ENCODE measurements at places on chromosomes 1 and 21.

DNA sequence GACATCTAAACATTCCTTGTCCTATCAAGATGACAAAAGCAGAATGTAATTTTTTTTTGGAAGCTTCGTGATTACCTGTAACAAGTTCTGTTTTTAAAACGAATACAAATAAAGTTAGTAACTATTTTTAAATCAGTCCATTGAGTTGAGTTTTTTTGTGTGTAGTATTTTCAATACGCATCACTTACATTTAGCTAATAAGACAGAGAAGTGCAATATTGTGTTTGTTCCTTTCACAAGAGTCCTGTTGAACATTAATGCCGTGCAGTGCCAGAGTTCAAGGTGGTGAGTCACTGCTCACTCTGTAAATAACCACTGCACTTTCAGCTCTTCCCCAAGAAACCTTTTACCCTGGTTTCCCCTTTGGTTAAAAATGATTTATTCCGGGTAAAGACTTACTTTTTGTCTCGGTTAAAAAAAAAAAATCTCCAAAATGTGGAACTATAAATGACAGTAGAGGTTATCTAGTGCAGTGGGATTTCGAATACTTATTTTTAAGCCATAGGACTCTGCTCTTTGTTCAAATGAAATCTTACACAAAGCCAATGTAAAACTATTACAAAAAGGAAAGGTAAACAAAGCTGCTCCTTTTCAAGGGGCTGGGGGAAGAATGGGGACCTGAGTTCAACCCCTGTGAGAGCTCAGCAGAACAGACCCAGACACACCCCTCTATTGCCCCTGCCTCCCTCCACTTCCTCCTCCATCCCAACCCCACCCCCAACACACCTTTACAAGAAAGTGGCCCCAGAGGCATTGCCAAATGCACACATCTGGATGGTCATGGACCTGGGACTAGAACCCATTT, 14.8 kb upstream of the NCMAP start:
- peak; percentile 39 for DNase-seq

- DNase-seq: no peak
Measured at GRCh38 chr1:44326024-44326701, 28.9 kb downstream of the ERI3 start.

DNA sequence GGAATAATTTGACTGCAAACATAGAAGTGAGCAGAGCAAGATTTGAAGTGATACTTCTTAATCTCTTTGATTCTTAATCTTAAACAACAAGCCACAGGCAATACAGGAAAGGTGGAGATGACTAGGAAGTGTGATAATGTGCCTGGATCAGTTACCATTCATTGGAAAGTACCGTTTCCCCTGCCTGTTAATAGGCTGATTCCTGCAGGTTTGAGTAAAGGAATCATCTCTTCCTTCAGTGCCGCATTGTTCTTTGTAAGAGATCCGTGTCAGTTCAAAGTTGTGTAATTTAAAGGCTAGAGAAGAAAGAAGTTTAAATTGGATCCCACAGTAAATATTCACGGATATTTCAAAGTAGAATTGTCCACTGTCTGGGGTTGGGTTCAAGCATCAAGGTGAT, 43.5 kb upstream of the BCL10 start:
- DNase-seq: no peak

GRCh38 chr1:56170784-56171320, 408.5 kb downstream of the PLPP3 start:
- no peak for DNase-seq

DNA sequence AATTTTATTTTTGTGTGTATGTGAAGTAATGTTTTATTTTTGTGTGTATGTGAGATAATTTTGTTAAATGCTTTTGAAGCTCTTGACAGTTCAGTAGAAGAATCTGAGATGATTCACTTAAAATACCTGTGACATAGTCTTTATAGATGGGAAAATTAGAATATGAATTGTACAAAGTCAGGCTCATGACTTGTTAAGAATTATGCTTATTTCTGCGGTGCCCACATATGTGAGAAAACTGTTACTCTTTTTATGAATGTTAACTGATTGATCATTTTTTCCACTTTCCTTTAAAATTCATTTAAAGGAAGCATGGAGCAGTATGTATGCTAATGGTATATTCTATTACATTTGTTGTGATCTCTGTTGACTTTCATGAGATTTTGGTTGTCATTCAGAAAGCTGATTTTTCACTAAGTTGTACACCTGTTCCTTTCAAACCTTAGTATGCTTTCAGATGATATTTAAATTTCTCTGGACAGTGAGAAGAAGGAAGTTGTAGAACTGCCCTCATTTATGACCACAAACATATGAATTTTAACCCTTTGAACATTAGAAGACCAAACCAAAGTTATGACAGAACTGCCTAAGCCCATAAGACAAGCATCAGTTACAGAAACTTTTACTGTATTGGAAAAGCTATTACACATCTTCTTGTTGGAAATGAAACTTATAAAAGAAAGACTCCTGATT, 110.1 kb downstream of the POU2F1 start:
- no peak for DNase-seq

DNA sequence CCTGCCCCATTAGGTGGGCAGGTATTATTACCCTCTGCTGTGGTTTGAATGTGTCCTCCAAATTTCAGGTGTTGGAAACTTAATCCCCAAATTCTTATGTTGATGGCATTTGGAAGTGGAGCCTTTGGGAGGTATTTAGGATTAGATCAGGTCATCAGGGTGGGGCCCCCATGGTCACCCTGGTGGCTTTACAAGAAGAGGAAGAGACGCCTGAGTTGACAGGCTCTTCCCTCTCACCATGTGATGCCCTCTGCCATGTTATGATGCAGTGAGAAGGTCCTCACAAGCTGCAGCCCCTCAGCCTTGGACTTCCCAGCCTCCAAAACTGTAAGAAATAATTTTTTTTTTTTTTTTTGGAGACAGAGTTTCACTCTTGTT, 8.8 kb upstream of the THEMIS2 start:
- DNase-seq: no peak

- DNase-seq: no peak
Measured at GRCh38 chr1:184393962-184394361, 7.1 kb downstream of the C1orf21 start.

- DNase-seq: no peak
Measured at GRCh38 chr1:228337711-228338520, 68.7 kb downstream of the TRIM11 start.

GRCh38 chr1:101444381-101444780, 207.6 kb downstream of the S1PR1 start:
- no peak for DNase-seq

DNA sequence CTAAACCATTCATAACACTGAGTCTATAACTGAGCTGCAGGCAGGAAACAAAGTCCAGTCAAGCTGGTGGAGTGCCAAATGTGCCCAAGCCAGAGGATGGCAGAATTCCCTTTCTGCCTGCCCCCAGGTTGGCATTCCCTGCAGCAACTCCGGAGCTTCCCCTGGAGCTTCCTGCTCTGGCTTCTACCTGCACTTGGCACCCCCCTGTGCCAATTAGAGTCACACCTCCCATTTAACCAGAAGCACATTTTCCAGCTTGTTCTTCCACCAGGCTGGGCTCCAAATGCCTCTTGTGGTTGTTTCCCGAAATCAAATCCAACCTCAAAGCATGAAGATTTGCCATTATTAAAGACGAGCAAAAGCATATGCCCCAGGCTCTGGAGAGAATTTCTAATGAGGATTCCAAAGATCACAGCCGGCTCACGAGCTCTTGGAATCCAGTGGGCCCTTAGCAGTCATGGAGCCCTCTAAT, 294.5 kb downstream of the RRAGC start:
- DNase-seq: no peak

DNA sequence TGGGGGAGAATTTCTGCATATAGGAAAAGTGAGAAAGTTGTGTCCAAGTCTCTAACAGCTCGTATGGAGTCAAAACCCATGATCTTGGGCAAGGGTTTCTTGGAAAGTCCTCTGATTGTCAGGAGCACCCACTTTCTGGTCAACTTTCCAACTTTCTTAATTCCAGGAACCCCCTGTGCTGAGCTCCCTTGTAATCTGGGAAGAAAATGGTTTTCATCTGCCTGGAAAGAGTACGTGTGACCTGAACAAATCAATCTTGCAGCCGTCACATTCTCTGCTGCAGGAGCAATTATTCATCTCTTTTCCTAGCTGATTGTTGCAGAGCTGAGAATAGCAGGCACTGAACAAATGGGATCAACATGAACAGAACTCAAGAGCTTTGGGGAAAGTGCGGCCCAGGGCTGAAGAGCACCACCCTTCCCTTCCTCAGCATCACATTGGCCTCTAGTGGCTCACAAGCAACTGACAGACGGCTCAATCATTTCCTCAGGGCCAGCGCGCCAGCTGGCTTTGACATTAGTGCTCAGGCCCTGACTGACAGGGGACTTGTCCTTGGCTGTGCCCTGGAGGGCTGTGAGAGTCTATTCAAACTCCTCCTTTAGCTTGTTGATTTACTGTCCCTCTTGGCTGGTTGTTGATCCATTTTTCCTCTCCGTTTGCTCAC, 295.2 kb downstream of the HLX start:
- no peak for DNase-seq

DNA sequence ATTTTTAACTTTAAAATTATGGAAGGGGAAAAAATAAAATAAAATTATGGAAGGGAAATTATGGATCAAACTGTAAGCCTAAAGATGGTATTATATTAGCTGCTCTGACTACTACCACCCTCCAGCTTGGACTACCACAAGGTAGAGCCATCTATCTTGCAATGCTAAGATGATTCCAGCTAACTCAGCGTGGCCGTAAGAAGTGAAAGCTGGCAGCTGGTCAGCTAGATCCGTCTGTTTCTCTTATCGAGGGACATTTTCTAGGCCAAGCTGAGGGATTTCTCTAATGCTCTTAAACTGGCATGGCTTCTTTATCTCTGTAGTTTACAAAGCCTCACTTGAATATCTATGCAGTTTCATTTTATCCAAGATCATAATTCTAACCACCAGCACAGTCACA, 31.5 kb downstream of the LYST start:
- DNase-seq: no peak

- no peak for DNase-seq
Measured at GRCh38 chr1:220882061-220882891, 3.0 kb downstream of the HLX start.

DNA sequence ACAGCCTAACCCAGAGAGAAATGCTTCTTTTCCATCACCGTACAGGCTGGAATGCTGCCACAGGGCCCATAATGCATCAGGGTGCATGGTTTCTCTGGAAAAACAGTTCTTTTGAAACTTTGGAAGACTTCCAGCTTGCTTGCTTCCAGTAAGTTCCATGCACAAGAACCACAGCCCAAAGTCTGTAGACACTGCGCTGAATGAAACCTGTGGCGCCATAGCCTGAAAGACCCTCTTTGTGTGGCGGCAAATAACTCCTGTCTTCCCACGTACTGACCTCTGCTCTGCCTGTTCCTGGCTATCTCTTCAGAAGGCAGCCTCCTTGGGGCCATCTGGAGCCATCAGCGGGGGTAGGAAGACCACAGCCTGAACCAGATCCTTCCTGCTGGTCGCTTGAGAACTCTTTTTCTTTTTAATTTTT, 15.1 kb downstream of the MIIP start:
- no peak for DNase-seq

GRCh38 chr1:185573162-185573561, 161.0 kb upstream of the HMCN1 start:
- no peak for DNase-seq

GRCh38 chr1:69175053-69175452, 392.7 kb upstream of the LRRC7 start:
- DNase-seq: no peak

DNA sequence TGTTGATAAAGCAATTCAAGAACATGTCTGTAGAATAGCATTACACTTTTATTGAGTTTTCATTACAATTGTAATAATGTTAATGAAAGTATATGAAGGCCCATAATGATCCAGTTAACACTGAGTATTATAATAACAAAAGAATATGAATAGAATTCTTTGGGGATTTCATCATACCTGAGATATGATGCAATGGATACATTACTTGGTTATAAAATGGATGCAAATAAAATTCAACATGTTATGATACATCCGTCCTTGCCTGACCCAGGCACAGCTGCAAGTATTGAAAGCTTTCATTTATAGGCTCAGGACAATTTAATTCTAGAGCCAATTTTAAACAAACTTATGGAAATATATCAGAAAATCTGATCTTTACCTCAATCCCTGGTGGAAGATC, 8.2 kb upstream of the KCNA3 start:
- DNase-seq: no peak

GRCh38 chr1:1024771-1025699, 5.1 kb downstream of the AGRN start:
- DNase-seq: no peak

DNA sequence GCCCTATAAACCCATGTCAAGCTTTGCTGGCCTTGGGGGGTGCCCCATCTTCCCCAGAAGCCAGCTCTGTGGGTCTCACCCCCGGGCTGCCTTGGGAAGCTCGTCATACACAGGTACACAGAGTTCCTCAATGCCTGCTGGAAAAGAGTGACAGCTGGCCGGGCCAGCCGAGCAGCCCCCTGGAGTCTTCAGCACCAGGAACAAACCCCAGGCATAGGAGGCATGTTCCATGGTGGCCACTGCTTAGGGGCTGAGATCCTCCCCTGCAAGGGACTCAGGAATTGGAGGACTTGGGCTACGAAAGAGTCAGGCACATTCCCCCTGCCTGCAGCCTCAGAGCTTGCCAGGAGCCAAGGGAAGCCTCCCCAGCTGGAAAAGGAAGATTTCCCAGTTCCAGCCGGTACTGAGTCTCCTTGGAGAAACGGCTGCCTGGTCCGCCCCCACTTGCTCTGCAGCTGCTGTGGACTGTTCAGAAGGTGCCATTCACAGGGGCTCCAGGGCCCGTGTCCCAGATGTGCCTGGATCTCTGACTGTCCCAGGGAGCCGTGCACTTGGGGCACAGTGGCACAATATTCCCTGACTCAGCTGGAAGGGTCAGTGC, 89.5 kb downstream of the STUM start:
- no peak for DNase-seq

DNA sequence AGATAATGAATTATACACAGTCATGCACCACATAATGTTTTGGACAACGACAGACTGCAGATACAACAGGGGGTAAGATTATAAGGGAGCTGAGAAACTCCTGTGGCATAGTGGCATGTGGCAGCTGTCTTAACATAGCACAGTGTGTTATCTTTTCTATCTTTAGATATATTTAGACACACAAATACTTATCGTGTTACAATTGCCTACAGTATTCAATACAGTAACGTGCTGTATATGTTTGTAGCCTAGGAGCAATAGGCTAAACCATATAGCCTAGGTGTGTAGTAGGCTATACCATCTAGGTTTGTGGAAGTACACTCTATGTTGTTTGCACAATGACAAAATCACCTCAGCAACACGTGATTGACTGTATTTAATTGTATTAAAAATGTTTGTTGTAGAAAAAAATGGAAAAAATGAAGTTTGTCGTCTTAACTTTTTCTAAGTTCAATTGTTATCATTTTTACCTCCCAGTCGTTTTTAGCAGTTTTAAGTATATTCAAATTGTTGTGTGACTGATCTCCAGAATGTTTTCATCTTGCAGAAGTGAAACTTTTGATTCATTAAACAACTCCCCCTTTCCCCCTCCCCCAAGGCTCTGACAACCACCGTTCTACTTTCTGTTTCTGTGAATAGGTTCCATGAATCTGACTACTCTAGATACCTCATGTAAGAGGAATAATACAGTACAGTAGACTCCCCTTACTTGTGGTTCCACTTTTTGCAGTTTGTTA, 351.0 kb upstream of the B3GALT2 start:
- DNase-seq: peak; percentile 74

Data from stimulated activated naive CD4-positive, alpha-beta T cell treated with Interleukin-2 at 50 U/mL for 16 hours (primary cell).